ENCODE measurements at places on chromosomes 4 and X.

DNA sequence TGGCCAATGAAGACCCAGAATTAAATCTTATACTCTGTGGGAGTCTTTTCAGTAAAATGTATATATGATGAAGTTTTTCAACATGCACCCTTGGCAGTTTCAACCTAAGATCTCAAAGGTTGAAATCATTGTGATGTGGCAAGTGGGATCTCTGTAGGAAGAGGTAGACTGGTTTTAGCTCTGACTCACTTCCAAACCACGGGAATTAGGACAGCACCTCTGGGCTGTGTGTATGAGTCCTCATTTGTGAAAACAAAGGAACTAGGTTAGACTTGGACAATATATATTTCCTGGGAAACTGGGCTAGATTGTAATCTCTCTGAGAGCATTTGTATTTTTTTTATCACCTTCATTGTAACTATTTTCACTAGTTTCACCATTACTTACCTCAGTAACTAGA lies 333.0 kb downstream of the ADGRL3 start:
- DNase-seq, result no peak

GRCh38 chr4:123599920-123600810 lies 203.6 kb downstream of the SPRY1 start:
- DNase-seq, result no peak

- no peak for DNase-seq
Observed at GRCh38 chrX:129981752-129982299, 609 bp upstream of the BCORL1 start.

DNA sequence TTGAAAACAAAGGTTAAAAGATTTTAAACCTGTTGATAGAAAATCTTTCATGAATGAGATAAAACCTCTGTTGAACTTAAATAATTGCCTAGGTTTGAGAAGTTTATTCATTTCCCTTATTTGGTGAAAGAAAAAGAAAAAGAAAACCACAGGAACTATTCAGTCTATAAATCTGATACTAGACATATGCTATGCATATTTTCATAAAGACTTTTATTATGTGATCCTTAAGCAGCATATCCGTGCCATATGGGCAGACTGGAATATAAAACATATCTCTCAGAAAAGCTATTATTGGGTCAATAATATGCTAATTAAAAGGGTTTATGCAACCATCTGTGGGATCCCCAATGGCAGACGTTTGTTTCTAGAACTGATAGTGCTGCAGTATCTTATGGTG lies 178.7 kb downstream of the RASL11B start:
- no peak for DNase-seq

DNA sequence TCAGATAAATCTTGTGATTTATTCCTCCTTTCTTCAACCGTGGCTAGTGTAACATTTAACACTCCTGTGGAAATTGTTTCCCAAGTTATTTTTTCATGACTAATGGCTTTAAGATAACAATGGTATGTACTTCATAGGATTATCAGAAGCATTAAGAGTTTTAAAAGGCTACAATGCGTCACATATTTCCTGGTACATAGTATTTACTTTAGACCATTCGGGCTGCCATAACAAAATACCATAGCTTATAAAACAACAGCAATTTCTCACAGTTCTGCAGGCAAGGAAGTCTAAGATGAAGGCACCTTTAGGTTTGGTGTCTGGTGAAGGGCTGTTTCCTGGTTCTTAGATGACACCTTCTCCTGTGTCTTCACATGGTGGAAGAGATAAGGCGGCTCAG lies 158.6 kb downstream of the PAPSS1 start:
- DNase-seq, result no peak

- no peak for DNase-seq
Observed at GRCh38 chr4:34464196-34464595, 1780.1 kb downstream of the ARAP2 start.

DNA sequence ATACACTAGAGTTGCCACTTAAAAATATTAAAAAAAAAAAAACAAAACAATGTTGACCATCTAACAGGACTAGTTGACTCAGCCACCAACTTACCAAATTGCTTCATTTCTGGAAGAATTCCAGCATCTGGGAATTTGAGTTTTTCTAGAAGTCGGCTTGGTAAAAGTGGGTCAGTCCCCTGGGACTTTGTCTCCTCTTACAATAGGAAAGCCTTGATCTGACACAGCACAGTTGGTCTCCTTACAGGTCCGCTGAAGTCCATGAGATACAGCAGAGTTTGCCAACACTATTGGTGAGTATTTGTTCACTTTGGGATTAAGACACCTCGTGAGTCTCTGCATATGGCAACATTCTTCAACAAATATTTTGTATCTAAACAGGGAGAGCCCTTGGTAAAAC lies 18.2 kb upstream of the DDIT4L start:
- DNase-seq, result no peak

DNA sequence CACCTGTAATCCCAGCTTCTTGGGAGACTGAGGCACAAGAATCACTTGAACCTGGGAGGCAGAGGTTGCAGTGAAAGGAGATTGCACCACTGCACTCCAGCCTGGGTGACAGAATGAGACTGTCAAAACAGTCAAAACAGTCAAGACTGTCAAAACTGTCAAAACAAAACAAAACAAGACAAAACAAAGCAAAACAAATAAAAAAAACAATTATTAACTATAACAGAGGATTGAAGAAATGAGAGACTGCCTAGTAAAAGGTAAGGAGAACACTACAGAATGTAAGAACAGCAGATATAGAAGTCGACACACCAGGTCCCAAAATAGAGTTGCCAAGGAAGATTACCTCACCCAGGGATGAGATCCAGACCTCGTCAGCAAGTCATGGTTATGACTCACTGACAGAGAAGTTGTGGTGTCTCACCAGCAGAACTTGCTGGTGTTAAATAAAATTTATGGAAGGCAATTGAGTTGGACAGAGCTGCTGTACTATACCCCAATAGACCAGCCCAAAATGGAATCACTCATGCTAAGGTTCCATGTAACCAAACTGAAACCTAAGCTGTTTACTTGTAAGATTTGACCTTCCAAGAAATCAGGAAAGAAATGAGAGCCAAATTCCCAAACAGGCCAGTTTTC lies 32.1 kb upstream of the GK start:
- no peak for DNase-seq
